ENCODE measurements at places on chromosomes 5 and 9.

- DNase-seq: no peak
Measured at GRCh38 chr9:23768861-23769260, 57.2 kb downstream of the ELAVL2 start.

DNA sequence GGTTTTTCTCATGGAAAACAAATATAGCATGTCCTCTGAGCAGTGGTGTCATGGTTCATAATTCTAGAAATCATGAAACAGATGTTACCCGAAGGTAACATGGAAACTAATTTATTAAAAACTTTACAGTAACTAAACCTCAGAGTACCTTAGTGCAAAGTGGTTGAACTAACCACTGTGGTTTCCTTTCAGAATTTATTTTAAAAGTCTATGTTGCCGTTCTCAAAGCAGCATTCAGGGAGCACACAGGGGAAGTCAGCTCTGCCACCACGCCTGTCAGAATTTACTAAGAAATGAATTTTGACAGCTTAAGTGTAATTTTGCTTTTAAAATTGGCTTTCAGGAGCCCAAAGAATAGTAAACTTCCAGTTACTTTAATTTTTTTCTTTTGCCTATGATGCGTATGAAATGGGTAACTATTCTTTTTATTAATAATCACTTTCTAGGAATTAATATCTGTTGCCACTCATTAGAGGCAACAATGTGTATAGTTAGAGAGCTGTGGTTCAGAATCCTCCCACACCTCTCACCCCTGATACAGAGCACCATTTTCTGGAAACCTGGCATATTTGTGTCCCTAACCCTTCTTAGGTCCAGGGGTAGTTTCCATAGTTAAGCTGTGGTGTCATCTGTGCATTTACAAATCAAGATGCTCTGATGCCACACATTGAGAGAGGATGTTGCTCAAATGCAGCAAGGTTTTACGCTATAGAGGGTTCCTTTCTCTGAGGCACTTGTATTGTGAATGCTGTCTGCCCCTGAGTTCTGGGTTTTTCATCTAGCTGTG is 202.6 kb downstream of the ZSWIM6 start:
- no peak for DNase-seq

GRCh38 chr5:149795360-149795759 is 65.2 kb downstream of the PPARGC1B start:
- DNase-seq: no peak

DNA sequence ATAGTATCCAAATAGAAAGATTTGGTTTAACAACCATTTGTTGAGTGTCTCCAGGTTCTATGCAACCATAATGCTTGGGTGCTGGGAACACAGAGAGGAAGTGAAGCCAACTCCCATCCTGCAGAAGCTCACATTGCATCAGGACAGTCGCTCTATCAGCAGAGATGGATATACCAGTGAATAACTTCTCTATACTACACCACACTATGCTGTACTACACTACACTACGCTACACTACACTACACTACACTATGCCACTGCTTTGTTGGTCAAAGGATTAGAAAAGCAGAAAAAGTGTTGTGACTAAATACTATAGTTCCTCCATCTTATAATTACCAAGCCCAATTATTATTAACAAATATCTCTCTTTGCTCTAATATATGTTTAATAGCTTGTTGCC is 89.2 kb upstream of the PRRC1 start:
- no peak for DNase-seq

- DNase-seq: peak; percentile 19
Measured at GRCh38 chr9:124551472-124552272, 44.5 kb upstream of the NR5A1 start.
